ENCODE measurements at places on chromosomes 5 and 9. TPM values are rescaled to one million over a fixed set of nuclear protein-coding genes. Genes with fewer than 3 reads are reported as not detected.

The PCDH12 gene
- total RNA-seq, result not detected

The OLFML2A gene
- total RNA-seq, result 5.8 TPM

The ADAMTS2 gene
- total RNA-seq, result 5.9 TPM

The GLDC gene
- 74.6 TPM for total RNA-seq

The SQSTM1 gene
- 144 TPM for total RNA-seq

- H3K4me1 ChIP-seq, result no peaks in the 10 kb centered on the region
- H3K27me3 ChIP-seq, result no peaks in the 10 kb centered on the region
- DNase-seq, result no peak
- no peak overlapping the region for H3K4me3 ChIP-seq
Measured at GRCh38 chr5:126965061-126965475, 65.3 kb downstream of the MARCHF3 start.

DNA sequence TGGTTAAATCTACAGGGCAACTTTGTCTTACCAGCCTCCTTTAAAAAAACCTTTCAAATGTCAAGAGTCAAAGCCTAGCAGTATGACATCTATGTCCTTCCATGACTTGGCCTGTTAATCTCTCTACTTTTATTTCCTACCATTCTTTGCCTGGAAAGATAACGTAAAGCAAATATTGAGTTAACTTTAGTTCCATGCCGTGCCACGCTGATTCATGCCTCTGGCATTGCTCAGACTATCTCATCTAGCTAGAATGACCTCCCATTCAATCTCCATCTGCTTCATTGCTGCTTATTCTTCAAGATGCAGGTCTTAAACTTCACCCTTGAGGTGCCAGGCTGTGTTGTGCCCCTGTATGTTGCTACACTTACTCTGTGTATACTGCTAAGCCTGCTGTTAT is 729.8 kb downstream of the EFNA5 start:
- H3K27me3 ChIP-seq, result no peaks in the 10 kb centered on the region
- no peak for DNase-seq
- no peaks in the 10 kb centered on the region for H3K4me1 ChIP-seq
- no peak overlapping the region for H3K4me3 ChIP-seq
- H3K27ac ChIP-seq, result no peak overlapping the region

GRCh38 chr9:135937521-135938489 is 23.4 kb downstream of the UBAC1 start:
- no peaks in the 10 kb centered on the region for H3K27me3 ChIP-seq
- H3K27ac ChIP-seq, result no peak overlapping the region
- H3K4me1 ChIP-seq, result no peaks in the 10 kb centered on the region
- no peak for DNase-seq
- H3K4me3 ChIP-seq, result no peak overlapping the region

- peaks cover 35% of the 10 kb centered on the region for H3K36me3 ChIP-seq
- H3K27me3 ChIP-seq, result no peaks in the 10 kb centered on the region
- DNase-seq, result no peak
- no peaks in the 10 kb centered on the region for H3K4me1 ChIP-seq
- H3K27ac ChIP-seq, result peak overlapping the region; percentile 33
- H3K4me3 ChIP-seq, result no peak overlapping the region
Measured at GRCh38 chr5:126837906-126838539, 61.1 kb downstream of the LMNB1 start.

GRCh38 chr9:130185490-130186031 is 13.4 kb downstream of the NCS1 start:
- no peak for DNase-seq
- no peak overlapping the region for H3K4me3 ChIP-seq
- H3K27me3 ChIP-seq, result no peaks in the 10 kb centered on the region

- peak overlapping the region; percentile 77 for H3K4me3 ChIP-seq
- H3K36me3 ChIP-seq, result no peaks in the 10 kb centered on the region
- no peaks in the 10 kb centered on the region for H3K27me3 ChIP-seq
- H3K27ac ChIP-seq, result peak overlapping the region; percentile 89
Measured at GRCh38 chr9:124593200-124593599, 86.0 kb upstream of the NR5A1 start.

DNA sequence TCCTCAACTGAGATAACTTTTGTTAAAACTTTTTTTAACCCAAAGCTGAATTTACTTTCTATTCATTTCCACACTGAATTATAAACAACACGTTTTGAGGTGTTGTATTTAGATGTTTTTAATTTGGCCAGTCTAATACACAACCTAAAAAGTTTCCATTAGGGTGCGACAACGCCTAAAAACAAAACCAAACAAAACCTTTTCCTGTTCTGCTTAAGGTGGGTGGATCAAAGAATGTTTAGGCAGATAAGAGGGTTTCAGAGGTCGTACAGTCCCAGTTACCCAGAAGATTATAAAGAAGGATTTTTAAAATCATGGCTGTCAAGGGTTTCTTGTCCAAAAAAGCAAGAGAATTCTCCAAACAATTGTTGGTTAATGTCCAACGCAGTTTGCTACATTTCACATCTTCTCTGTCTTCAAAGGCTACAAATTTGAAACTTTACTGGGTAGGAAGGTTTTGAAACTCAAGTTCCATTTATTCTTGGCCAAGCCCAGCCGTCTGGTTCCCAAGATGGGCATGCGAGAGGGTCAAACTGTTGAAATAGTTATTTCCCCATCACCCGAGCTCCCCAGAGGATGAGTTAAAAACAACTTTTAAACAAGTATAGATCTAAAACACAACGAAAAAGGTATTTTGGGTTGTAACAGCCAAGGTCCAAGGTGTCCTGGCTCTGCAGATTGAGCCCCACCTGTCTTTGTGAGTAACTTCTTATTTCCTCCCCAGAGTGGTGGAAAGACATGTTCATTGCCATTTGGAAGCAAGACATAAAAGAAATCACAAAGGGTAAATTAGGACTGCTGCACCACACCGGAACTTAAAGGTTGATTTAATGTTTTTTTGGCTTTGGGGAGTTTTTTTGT is 122.8 kb upstream of the MAP3K1 start:
- no peak overlapping the region for H3K27ac ChIP-seq
- no peak overlapping the region for H3K4me3 ChIP-seq
- H3K4me1 ChIP-seq, result no peaks in the 10 kb centered on the region
- H3K27me3 ChIP-seq, result no peaks in the 10 kb centered on the region

GRCh38 chr5:141848744-141849414 is 29.3 kb downstream of the PCDH1 start:
- H3K4me3 ChIP-seq, result peak overlapping the region; percentile 74
- DNase-seq, result peak; percentile 95
- peaks cover 14% of the 10 kb centered on the region for H3K36me3 ChIP-seq
- no peaks in the 10 kb centered on the region for H3K27me3 ChIP-seq

GRCh38 chr9:135880438-135880837 is 26.9 kb downstream of the CAMSAP1 start:
- H3K27ac ChIP-seq, result no peak overlapping the region
- no peaks in the 10 kb centered on the region for H3K27me3 ChIP-seq
- H3K36me3 ChIP-seq, result peaks cover 15% of the 10 kb centered on the region
- no peak for DNase-seq
- peaks cover 8% of the 10 kb centered on the region for H3K4me1 ChIP-seq

DNA sequence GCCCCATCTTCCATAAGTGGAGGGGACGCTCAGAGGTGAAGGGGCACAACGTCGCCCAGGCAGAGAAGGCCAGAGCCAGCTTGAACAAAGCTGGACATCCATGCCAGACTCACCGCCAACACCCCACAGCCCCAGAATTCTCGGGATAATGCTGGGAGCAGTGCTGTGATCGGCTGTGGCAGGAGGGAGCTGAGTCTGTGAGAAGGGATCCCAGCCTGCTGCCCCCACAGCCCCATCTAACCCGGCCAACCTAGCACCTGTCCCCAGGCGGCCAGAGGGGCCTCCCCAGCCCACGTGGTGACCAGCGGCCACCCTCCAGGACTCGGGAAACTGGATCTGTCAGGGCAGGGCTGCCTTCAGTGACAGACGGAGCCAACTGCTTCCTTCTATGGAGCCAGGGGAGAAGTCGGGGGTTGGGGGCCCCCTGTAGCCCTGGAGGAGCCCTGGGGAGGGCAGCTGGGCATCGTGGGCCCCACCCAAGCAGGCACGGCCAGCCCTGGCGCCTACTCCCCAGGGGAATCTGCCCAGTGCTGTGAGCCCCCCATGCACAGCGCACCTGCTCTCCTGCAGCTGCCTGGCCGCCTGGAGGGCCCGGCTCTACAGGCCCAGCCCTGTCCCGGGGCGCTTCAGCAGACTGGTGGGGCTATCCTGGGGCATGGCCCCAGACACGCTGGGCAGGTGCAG is 6.0 kb downstream of the BRD3 start:
- H3K36me3 ChIP-seq, result peaks cover 25% of the 10 kb centered on the region
- H3K27ac ChIP-seq, result no peak overlapping the region
- H3K4me3 ChIP-seq, result no peak overlapping the region

- DNase-seq, result no peak
- no peaks in the 10 kb centered on the region for H3K36me3 ChIP-seq
- H3K27ac ChIP-seq, result no peak overlapping the region
- H3K27me3 ChIP-seq, result no peaks in the 10 kb centered on the region
- H3K4me3 ChIP-seq, result no peak overlapping the region
- H3K4me1 ChIP-seq, result peaks cover 4% of the 10 kb centered on the region
Measured at GRCh38 chr5:158977642-158978041, 122.1 kb downstream of the EBF1 start.

GRCh38 chr5:170773024-170773985 is 10.2 kb upstream of the GABRP start:
- peak overlapping the region; percentile 15 for H3K4me3 ChIP-seq
- H3K27me3 ChIP-seq, result no peaks in the 10 kb centered on the region
- DNase-seq, result peak; percentile 64
- peaks cover 6% of the 10 kb centered on the region for H3K4me1 ChIP-seq
- H3K27ac ChIP-seq, result no peak overlapping the region
- H3K36me3 ChIP-seq, result peaks cover 3% of the 10 kb centered on the region

- DNase-seq, result no peak
- no peaks in the 10 kb centered on the region for H3K36me3 ChIP-seq
- no peaks in the 10 kb centered on the region for H3K27me3 ChIP-seq
- no peak overlapping the region for H3K27ac ChIP-seq
Measured at GRCh38 chr9:5832071-5832537, 813 bp downstream of the ERMP1 start.

GRCh38 chr5:135383803-135384495 is 15.1 kb downstream of the MACROH2A1 start:
- H3K27me3 ChIP-seq, result no peaks in the 10 kb centered on the region
- H3K4me1 ChIP-seq, result no peaks in the 10 kb centered on the region
- no peak overlapping the region for H3K4me3 ChIP-seq
- H3K27ac ChIP-seq, result no peak overlapping the region
- DNase-seq, result no peak

- H3K27ac ChIP-seq, result no peak overlapping the region
- no peak overlapping the region for H3K4me3 ChIP-seq
- no peaks in the 10 kb centered on the region for H3K36me3 ChIP-seq
- H3K4me1 ChIP-seq, result no peaks in the 10 kb centered on the region
Measured at GRCh38 chr5:159965031-159965837, 43.7 kb upstream of the TTC1 start.

- H3K27ac ChIP-seq, result no peak overlapping the region
- peak; percentile 45 for DNase-seq
Measured at GRCh38 chr5:80481019-80481893, 6.6 kb upstream of the FAM151B start.
